Activated CD4-positive, alpha-beta T cell treated with anti-CD3 and anti-CD28 coated beads for 4 hours (primary cell): ENCODE measurements at places on chromosomes 2 and 18.

DNA sequence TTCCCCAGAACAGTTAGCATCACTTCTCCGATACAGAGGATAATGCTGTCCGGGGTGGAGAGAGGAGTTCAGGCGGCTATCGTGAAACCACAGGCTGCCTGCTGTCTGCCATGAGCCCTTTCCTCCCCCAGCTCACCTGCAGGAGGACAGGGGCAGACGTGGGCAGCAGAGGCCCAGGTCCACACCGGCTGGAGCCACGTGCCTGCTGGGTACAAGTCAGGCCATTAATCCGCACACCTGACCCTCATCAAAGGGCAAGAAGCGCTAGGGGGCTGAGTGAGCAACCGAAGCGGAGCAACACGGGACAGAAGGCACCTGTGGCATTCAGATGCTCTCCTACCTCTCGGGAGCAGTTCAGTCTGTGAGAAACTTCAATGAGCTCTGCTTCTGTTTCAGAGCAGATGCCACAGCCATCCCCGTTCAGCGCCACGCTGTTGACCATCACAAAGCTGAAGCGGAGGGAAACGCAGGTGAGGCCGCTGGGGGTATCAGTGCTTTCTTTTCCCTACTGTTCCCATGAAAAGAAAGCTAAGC, 21.5 kb downstream of the MPPE1 start:
- DNase-seq: no peak

- DNase-seq: no peak
Measured at GRCh38 chr2:228841877-228842276, 429.2 kb downstream of the PID1 start.

GRCh38 chr2:110104025-110104771, 11.4 kb downstream of the MALL start:
- no peak for DNase-seq

DNA sequence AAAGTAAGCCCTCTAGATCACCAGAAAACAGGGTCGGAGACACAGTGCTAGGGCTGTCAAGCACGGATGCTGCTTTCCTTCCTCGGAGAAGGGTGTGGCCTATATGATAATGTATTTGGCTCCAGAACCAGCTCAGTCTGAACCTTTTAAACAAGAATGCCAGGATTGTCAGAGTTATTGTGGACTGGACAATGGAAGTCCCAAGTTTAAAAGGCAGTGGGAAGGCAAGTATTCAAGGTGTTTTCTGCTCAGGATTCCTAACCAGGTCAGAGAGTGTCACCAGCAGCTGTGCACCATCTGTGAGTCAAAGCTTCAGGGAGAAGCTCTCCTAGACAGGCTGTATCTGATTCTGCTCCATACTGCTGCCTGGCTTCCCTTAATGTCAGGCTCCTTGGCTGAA, 94.8 kb downstream of the SPOPL start:
- no peak for DNase-seq

DNA sequence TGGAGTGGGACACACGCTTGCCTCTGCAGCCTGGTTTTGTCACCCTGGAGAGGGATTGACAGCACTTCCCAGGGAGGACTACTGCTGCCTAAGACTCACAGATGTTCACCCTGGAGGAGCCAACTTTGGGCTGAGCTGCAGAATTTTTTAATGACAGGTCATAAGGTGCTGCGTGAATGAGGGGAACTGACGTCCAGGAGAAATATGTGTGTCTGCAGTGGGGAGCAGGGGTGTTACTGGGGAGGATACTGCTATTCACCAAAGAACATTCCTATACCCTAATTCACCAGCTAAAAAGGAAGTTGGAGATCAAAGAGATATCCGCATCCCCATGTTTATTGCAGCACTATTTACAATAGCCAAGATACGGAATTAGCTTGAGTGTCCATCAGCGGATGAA, 144.4 kb downstream of the MGAT5 start:
- DNase-seq: no peak

- DNase-seq: no peak
Measured at GRCh38 chr18:79945118-79946042, 6.1 kb downstream of the SLC66A2 start.

- no peak for DNase-seq
Measured at GRCh38 chr2:215746226-215746886, 267.0 kb downstream of the MREG start.

DNA sequence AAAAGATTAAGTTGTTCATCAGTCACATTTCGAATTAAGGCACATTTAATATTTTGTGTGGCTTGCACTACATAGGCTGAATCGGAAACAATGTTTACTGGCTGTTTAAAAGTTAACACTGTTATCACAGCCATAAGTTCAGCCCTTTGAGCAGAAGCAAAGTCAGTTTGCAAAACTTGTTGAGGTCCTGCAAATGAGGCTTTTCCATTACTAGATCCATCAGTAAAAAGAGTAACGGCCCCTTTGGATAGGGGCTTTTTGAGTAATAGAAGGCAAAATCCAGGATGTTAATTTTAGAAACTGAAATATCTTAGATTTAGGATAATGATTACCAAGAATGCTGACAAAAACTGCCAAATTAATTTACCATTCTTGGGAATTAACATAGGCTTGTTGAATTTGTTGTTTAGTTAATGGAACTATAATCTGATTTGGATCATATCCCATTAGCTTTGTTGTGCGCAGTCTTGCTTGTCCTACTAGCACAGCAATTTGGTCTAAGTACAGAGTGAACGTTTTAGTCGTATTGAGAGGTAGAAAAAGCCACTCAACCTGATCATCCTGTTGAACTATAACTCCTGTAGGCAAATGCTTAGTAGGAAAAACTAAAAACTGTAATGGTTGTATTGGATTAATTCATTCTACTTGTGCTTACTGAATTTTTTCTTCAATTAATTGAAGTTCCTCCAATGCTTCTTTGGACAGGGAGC, 13.9 kb upstream of the SUCLG1 start:
- DNase-seq: no peak

DNA sequence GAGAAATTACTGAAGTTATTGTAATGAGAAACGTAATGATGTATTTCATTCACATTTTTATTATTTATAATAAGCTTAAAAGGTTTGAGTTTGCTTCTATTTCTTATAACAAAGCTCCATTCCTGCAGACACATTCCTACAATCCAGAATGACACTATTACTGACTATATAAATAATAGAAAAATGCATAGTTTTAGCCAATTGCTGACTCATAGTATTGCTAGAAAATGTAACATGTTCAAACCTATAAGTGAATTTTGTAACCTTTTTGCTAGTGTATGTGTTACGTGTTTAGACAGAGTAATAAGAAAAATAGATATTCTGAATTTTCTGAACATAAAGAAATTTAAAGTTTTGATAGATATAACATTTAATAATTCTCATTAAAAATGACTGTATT, 9.3 kb upstream of the VWC2L start:
- DNase-seq: no peak

- DNase-seq: no peak
Measured at GRCh38 chr2:112725545-112726457, 5.0 kb downstream of the NT5DC4 start.

- no peak for DNase-seq
Measured at GRCh38 chr2:169673921-169674320, 20.3 kb downstream of the CFAP210 start.

DNA sequence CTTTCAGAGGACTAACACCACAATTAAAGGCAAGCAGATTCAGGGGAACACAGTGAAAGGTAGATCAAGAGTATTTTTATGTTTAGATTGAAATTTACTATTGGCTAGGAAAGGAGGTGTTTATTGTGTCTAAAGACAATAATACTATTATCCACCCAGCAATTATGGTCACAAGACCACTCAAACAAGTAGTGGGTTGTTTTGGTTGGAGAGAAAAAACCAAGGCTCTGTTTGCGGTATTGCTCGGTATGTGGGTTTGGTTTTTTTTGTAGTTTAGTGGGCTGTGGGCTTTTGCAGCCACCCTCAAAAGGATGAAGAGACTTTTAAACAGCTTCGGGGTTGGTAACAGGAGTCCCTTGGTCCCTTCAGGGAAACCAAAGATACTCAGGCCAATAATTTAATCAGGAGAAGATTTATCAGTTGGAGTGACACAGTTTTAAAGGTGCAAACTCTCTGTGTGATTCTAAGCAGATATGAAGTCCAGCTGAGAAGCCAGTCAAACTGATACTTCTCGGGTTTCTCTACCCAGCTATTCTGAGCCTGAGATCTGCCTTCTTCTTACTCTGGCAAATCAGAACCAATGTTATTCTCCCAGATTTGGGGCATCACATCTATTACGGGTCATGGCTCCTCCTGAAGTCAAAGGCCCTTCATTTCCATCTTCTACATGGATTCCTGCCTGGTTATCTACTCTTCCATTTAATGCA, 55.3 kb downstream of the DCC start:
- no peak for DNase-seq

DNA sequence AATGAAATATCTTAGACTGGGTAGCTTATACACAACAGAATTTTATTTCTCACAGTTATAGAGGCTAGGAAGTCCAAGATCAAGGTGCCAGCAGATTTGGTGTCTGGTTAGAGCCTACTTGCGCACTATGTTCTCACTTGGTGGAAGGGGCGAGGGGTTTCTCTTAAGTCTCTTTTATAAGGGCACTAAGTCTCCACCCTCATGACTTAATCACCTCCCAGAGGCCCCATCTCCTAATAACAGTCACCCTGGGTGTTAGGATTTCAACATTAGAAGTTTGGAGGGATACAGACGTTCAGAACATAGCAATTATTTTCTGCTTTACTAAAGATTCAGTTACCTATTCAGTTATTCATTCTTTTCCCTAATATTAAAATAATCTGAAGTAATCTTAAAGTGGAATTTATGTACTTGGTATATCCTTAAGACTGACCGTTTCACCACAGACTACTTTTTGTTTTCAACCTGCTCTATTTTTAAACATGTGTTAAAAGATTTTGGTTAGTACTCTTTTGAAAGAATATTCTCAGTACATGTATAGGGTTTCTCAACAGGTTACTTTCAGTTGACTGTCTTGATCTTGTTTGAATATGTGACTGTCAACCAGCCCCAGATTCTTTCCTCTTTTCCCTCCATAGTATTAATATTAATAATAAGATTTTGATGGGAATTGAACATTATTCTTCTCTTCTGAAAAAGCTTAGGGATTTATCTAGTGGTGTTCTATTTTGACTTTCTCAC, 130.0 kb downstream of the TAF4B start:
- DNase-seq: no peak

- no peak for DNase-seq
Measured at GRCh38 chr2:218780046-218780445, 1.9 kb upstream of the CYP27A1 start.

DNA sequence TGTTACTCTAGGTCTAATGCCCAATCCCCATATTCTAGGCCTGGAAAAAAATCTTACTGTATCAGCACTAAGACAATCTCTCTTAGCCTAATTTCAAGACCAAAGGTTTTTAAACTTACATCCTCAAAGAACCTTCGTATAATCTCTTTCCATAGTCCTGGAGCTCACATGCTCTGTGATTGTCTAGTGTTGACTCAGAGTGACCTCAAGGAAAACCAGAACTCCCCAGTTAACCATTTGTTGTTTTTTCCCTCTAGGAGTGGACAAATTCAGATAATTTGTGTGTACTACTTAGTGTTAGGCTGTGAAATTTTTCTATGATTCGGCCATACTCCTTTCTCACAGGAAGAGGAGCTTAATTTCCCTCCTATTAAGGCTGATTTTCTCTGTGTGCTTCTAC, 536.1 kb downstream of the SLC4A3 start:
- DNase-seq: no peak
